ENCODE measurements at places on chromosomes 3 and 15.

DNA sequence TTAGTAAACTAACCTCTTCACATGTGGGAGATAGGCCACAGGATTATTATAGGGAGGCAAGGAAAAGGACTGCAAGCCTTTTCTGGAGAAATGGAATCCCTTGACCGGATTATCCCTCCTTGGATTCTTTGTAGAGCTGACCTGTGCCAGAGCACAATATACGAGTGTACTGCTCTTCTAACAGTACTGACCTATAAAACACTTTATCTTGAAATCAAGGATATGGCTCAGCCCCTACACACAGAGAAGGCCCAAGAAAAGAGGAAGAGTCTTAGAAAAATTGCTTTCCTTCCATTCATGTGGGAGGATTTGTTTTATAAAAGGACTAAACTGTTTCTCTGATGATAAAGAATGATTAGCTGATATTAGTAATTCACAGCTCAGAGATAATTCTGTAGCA lies 42.2 kb downstream of the DMXL2 start:
- no peak for DNase-seq

DNA sequence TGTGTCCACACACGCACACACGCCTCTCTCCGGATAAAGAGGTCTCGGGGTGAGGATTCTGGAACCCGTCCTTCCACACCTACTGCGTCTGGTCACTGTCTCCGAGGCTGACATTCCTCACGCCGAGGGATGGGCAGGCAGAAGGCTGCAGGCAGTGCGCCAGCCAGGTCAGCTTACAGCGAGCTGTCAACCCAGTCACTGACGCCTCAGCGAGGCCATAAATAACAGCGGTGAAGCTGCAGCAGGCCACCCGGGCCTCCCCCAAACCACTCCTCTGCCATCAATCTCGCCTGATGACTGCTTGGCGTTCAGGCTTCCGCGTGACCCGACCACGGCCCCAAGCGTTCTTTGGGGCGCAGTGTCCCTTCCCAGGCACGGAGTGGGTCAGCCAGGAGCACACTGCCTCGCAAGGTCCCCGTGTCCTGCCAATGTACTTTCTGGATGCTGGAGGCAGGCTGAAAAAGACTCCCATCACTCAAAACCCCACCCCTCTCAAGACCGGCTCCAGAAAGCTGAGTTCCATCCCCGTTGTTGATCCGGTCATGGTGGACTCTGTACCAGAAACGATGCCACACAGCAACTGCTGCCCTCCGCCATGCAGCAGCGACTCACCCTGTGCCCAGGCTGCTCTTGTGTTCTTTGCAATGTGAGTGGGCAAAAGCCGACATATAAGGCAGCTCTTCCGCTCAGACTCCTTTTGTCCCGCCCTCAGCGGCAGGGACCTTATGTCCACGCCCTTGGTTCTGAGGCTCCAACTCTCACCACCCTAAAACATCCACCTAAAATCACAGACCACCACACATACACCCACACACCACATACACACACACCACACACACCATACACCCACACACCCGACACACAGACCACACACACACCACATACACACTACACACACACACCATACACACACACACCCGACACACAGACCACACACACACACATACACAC lies 27.1 kb downstream of the CPN2 start:
- DNase-seq = no peak

DNA sequence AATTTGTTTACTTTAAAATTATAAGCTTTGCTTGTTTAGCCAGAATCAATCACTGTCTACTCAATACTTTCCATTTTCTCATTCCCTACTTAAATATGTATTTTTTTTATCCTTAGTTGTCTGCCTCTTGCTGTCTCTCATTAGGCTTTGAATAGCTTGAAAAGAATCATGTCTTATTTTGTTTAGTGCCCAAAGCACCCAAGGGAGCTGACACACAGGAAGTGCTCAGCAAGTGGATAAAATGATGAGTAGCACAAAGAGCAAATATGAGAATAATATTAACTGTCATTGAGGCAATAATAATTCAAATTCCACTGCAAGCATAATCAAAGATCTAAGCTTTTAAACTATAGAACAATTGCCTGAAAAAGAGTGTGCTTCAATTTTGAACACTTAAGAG lies 19.0 kb upstream of the IL1RAP start:
- DNase-seq = no peak

- DNase-seq = no peak
Observed at GRCh38 chr3:138284957-138285477, 44.6 kb downstream of the NME9 start.

- DNase-seq = no peak
Observed at GRCh38 chr15:93246266-93247242, 157.5 kb upstream of the RGMA start.

GRCh38 chr3:142348460-142348859 lies 99.4 kb downstream of the XRN1 start:
- DNase-seq = no peak

DNA sequence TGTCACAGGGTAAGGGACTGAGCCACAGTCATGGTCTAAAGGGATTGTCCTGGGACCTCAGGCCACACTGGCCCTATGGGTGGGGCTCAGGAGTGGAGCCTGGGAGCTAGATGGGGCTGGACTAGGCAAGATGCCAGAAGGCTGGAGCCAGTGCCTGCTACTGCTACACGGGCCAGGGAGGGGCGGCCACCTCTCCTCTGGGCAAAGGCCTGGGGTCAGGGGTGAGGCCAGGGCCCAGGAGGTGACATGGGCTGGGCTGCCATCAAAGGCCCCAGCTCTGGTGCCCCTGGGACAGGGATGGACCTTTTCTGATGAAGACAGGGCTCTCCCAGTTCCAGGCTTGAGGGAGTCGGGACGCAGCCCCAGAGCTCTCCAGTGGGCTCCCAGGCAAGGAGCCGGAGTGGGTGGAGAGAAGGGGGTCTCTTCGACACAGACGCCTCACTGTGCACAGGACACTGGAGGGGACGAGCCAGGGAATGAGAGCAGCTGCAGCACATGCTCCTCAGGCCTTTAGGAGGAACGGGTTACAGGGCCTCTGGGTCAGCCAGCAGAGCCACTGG lies 62.1 kb upstream of the IQSEC1 start:
- no peak for DNase-seq

- DNase-seq = no peak
Observed at GRCh38 chr3:16130066-16130465, 44.4 kb upstream of the GALNT15 start.

DNA sequence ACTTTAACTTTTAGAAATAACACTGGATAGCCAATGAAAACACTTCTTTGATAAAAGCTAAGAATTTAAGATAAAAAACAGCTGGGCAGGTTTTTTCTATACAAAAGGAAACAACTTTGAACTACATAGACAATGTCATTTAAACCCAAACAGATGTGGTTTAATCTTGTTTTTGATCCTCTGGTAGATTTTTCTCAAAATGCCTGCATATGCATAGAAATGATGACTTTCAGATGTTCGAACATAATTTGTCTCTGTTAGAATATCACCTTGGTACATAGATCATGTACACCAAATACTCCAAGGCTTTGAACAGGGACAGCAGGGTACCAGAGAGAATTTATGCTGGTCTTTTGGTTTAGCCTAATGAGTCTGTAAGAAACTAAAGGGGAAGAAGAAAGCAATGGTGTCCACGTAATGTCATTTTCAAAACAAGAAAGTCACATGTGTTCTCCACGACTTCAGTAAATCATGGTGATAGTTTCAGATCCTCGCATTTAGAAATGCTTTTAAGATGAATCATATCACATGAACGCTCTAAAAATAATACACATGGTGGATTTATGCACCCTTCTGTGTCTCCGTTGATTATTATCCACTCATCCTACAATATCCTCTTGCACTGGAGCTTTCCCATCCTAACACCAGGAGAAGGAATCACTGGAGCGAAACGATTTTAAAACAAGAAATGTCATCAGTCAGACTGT lies 160.1 kb upstream of the PDZRN3 start:
- no peak for DNase-seq

GRCh38 chr15:66130496-66131034 lies 123.0 kb downstream of the MEGF11 start:
- DNase-seq = no peak

DNA sequence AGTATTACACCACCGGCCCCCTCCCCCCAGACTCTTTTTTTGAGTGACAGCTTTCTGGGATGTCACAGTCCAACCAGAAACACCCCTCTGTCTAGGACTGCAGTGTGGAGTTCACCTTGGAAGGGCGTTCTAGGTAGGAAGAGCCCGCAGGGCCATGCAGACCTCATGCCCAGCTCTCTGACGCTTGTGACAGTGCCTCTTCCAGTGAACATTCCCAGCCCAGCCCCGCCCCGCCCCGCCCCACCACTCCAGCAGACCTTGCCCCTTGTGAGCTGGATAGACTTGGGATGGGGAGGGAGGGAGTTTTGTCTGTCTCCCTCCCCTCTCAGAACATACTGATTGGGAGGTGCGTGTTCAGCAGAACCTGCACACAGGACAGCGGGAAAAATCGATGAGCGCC lies 63.6 kb downstream of the AAGAB start:
- DNase-seq = no peak

DNA sequence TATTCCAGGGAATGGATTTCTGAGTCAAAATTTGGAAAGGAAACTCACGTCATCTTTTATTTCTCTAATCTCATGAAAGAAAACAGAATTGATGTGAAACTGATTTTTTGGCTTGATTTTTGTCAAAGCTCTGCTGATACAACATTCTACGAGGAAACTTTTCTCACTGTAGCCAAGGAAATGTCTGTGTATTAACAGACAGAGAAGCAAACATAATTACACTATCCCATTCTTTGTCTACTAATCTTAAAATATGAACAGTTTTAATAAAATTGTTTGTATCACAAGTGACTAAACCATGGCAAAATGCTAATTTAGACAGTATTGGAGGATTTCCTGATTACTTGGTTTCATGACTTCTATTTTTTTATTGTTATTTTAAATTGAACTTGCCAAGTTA lies 1437.0 kb downstream of the OTOL1 start:
- DNase-seq = no peak

DNA sequence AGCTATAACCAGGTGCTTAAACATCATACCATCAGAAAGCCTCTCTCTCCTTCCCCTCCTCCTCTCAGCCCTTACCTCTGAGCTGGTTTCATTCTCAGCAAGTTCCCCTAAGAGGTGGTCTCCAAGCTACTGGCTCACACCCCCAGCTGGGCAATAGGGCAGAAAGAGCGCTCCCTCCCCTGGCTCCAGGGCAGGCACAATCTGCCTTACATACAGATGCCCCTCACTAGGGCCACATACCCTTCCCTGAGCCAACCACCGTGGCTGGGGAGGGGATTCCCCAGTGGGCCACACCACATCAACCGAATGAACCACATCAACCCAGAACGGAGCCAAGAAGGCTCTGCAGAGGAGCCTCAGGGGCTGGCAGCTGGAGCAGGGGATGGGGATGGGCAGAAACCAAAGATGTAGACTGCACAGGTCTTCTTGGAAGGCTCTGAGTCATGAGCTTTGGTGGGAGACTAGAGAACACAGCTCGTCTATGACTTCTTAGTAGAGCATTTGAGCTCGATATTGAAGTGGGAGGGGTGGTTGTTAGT lies 4.6 kb upstream of the FBLN2 start:
- no peak for DNase-seq

DNA sequence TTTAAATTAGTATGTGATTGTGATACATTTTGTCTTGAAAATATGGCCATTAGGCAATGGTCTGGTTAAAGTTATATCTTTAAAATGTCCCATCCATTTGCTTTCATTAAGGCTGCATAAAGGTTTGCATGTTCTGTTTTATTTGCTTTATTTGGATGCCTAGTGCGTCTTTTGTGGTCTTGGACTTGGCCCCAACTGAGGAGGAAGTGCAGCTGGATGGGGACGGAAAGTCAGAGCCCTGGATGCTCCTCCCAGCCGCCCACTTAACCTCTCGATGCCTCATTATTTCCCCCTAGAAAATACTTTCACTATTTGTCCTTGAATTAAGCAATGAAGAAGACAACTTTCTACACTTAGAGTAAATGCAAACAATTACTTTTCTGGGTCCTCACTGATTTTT lies 898.2 kb downstream of the MCTP2 start:
- no peak for DNase-seq

DNA sequence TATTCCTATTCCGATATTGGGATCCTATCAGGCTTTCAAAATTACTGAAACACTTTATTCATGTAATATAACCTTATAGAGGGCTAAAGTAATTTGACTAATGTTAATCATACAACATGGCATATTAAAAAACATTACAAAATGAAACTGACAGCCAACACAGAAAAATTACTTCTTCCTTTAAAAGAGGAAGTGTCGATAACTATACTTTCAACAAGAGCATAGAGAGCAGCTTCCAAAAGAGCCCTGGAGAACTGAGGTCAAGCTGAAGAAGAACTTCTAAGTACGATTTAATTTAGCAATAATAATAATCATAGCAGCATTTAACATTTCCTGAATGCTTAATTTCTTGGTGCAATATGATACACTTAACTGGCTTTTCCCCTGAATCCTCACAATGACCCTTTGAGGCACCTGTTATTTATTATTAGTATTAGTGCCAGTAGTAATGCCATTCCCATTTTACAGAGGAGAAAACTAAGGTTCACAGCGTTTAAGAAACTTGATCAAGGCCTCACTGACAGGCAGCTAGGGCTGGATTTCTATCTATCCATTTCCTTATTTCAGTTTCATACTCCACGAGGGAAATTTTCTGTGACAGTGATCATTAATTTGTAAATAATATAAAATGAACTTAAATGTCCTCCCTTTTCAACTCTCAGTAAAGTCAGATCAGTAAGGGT lies 181.6 kb downstream of the CFAP20DC start:
- no peak for DNase-seq

GRCh38 chr3:69008980-69009379 lies 4.5 kb downstream of the EOGT start:
- no peak for DNase-seq

GRCh38 chr3:197428117-197428801 lies 127.5 kb downstream of the BDH1 start:
- no peak for DNase-seq

DNA sequence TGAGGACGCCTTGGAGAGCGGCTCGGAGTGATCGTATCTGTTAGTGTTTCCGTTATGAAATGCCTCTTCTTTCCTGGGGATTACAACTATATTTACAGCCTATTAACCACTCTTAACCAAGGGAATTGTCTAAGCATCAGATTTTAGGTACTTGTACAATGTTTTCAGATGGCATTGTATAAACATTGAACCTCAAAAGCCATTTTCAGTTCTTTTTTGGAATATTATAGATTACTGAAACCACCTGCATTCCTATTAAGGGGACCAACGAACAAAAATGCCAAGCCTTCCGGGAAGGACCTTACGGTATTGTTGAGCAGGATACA lies 1.1 kb downstream of the NEO1 start:
- DNase-seq = no peak

GRCh38 chr3:197420115-197420514 lies 121.7 kb upstream of the DLG1 start:
- peak; percentile 7 for DNase-seq
